ENCODE measurements at places on chromosomes 6 and 20. TPM values are rescaled to one million over a fixed set of nuclear protein-coding genes. Genes with fewer than 3 reads are reported as not detected.

- no peak for DNase-seq
These were observed 2.4 kb upstream of the SSTR4 start for GRCh38 chr20:23032750-23033078.

GRCh38 chr6:135710042-135710441, 141.5 kb upstream of the PDE7B start:
- DNase-seq: no peak

Gene TPMT
- polyA plus RNA-seq: 13.2 TPM

DNA sequence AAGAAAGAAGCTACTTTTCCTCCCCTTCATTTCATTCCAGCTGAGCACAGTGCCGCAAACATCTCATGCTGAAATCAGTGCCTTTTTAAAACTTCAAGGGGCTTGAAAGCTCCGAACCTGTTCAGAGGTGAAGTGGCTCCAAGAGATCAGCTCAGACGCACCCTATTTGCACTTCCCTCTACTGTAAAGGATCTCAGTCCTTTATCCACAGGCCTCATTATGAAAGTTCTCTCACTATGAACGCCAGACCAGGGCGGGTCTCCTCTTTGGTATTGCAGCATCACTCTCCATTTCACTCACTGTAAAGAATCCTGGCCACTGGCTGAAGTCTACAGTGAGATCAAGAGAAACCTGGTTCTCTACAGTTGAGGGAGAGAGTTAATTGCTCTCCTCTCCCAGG, 232.7 kb upstream of the POU3F2 start:
- no peak for DNase-seq

Gene TXNDC5
- polyA plus RNA-seq: 112 TPM

DNA sequence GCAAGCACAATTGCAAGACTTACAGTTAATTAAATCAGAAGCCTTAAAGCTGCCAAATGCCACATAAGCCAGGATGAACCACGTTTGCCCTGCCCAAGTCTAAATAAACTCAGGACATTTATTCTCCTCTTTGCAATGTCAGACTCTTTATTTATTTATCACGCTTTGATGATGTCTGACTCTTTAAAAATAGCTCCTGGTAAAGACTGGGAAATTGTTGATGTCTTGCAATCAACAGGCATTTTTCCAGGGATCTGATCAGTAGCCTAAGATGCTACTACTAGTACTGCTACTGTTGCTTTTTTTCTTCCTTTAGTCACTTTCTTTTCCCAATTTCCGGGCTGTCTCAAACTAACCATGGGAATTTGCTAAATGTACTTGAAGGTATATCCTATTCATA, 365.8 kb upstream of the MARCKS start:
- no peak for DNase-seq

GRCh38 chr6:29917857-29918256, 24.5 kb upstream of the HLA-A start:
- no peak for DNase-seq

DNA sequence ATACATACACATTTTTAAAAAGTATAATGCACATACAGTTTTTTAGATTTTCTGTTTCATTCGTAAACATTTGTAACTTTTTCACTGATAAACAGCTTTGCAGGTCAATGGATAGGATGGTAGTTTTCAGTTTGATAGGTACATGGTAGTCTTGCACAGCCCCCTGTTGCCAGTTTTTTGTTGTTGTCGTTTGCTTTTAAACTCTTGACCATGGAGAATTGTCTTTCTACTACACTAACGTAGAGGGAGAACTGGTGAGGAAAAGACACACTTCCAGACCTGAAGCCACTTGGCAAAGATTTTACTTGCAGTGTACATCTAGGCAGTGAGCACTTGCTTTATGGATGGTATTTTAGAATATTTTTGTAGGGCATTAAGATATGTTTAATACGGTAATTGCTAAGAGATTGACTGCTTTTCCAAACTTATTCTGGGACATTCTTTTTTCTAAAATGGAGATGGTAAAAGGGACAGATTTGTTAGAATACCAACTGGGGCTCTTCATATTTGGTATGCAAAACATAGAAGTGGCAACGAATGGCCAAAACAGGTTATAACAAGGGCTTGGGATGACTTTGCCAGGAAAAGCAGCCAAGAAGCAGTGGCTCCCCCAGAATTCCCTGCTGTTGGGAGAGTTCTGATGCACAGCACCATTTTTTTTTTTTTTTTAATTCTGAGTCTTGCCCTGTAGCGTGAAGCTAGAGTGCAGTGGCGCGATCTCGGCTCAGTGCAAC, 1.5 kb downstream of the PYGB start:
- DNase-seq: no peak

DNA sequence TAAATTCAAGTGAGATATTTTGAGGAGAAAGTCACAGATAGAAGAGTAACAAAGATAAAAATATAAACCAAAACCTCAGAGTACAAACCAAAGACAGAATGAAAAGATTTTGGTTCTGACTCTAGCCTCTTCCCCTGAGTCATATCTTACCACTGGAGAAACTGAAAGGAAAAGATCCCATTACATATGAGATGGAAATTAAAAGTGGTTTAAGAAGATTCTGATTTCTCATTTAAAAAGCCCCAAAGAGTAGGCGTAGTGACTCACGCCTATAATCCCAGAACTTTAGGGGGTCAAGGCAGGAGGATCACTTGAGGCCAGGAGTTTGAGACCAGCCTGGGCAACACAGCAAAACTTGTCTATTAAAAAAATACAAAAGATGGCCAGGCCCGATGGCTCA, 30.6 kb downstream of the SPINT4 start:
- no peak for DNase-seq

Gene BEND6
- polyA plus RNA-seq: 0.19 TPM

DNA sequence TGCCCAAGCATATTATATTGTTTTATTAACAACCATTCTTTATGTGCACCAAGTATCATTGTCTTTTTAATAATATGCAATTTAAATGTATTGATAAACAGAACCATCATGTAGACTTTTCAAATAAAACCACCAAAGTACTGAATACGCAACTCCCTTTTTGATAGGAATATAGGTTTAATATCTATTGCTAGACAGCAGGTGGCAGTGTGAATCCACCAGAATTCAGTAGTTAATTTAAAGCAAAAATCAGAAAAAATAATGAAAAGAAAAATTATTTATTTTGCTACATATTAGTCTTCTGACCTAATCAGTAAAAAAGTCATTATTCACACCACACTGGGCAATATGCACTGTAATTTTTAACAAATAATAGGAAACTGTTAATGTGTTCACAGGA, 143.7 kb downstream of the KLHL32 start:
- DNase-seq: no peak

Gene AVP
- polyA plus RNA-seq: not detected

Gene MKKS
- 12.0 TPM for polyA plus RNA-seq

DNA sequence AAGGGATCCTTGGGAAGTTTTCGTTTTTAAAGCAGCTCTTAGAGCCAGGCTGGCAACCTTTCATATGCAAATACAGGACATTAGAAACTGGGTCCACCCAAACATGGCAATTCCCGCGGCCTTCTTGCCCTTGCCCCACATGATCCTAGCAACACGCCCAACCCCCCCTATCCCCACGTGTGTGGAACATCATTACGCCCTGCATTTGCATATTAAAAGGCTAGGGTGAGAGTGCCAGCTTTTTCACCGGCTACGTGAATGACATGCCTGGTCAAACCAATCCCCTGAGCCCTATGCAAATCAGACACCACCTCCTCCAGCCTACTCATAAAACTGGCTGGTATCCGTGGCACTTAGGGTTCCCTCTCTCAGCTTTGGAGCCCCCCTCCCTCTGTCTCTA, 88.1 kb downstream of the TNFRSF21 start:
- no peak for DNase-seq

Gene TULP1
- polyA plus RNA-seq: 0.15 TPM

DNA sequence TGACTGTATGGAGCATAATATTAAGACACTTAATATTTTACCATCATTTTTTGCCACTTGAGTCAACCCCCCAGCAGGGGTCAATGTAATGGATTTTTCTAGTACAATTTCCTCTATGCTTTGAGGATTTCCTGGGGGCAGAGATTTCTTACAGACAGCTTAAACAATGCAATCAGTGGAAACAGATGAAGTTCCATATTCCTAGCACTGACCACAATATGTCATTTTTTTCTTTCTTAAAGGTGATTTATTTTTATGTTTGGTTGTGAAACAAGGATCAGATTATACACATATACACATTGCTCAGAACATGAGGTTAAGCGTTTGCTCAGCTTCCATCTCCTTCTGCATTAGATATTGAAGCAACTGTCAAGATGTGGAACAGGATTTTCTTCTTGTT, 82.0 kb upstream of the ID4 start:
- no peak for DNase-seq

DNA sequence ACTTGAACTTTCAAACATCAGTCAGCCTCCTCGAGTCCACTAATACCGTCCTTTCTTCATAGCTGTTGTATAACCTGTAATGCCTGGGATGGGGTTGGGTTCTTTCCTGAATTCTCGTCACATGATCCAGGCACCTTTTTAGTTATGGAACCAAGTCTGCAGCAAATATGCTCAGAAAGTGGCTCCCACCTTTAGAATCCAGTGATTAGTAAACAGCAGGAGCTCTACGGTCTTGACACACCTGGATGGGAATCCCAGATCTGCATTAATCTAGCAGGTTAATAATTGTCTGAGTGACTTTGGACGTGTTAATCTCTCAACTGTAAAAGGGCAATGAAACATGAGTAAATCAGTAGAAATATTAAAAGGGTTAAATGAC, 729 bp upstream of the ZHX3 start:
- no peak for DNase-seq

Gene TNFRSF6B
- polyA plus RNA-seq: 6.4 TPM

GRCh38 chr6:158366363-158366762, 54.1 kb downstream of the TULP4 start:
- DNase-seq: no peak

Gene PRICKLE4
- 1.9 TPM for polyA plus RNA-seq

GRCh38 chr6:144415014-144415413, 129.9 kb downstream of the UTRN start:
- DNase-seq: no peak

DNA sequence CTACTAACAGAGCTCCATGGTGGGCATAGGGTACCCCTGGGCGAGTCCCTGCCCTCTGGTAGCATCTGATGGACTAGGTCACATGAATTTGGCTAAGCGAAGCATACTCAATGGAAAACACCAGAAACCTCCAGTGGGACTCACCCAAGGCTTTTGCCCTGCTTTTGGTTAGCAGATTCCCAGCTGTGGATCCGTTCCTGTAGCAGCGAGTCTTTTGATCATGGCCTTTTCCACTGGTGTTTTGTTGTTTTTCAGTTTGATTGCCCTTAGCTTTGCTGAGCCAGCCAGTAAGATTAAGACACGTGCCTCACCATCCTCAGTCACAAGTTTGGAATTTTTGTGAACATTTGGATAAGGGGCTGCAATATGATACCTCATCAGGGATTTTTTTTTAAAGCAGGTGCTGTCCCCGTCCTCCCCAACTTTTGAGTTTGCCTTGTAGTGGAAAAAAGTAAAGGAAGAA, 8.0 kb downstream of the TNFAIP3 start:
- no peak for DNase-seq

GRCh38 chr20:33812908-33813462, 1.8 kb downstream of the CHMP4B start:
- no peak for DNase-seq

- no peak for DNase-seq
These were observed 148.6 kb upstream of the ZFP64 start for GRCh38 chr20:52340036-52340634.

GRCh38 chr6:141548966-141549365, 583.8 kb upstream of the GJE1 start:
- no peak for DNase-seq

Data from heart left ventricle (tissue), 16 donors.